ENCODE measurements at places on chromosomes 2 and 18.

- DNase-seq, result no peak
These were observed 312.5 kb upstream of the HS6ST1 start for GRCh38 chr2:128630974-128631697.

- DNase-seq, result no peak
These were observed 71.2 kb downstream of the NABP1 start for GRCh38 chr2:191749181-191749540.

- DNase-seq, result no peak
These were observed 196.9 kb upstream of the CWC22 start for GRCh38 chr2:180203972-180204371.

DNA sequence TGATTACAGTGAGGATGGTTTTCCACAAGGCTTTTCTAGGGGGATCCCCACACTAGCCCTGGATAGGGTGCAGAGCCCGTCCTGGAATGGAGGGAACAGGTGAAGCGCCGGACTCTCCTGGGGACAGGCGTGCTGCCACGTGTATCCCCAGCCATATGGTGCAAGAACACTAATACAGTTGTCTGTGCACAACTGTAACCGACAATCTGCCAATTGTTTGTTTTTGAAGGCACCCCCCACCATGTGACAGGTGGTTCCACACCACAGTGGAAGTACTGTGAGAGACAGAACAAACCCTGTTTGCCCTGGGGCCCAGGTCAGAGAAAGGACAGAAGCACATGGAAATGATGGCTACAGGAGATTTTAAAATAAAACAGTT lies 52.9 kb downstream of the MYCN start:
- no peak for DNase-seq

DNA sequence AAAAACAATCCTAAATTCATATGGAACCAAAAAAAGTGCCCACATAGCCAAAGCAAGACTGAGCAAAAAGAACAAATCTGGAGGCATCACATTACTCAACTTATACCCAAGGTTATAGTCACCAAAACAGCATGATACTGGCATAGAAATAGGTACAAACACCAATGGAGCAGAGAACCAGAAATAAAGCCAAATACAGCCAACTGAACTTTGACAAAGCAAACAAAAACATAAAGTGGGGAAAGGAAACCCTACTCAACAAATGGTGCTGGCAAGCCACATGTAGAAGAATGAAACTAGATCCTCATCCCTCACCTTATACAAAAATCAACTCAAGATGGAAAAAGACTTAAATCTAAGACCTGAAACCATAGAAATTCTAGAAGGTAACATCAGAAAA lies 40.5 kb downstream of the CRYGD start:
- no peak for DNase-seq

DNA sequence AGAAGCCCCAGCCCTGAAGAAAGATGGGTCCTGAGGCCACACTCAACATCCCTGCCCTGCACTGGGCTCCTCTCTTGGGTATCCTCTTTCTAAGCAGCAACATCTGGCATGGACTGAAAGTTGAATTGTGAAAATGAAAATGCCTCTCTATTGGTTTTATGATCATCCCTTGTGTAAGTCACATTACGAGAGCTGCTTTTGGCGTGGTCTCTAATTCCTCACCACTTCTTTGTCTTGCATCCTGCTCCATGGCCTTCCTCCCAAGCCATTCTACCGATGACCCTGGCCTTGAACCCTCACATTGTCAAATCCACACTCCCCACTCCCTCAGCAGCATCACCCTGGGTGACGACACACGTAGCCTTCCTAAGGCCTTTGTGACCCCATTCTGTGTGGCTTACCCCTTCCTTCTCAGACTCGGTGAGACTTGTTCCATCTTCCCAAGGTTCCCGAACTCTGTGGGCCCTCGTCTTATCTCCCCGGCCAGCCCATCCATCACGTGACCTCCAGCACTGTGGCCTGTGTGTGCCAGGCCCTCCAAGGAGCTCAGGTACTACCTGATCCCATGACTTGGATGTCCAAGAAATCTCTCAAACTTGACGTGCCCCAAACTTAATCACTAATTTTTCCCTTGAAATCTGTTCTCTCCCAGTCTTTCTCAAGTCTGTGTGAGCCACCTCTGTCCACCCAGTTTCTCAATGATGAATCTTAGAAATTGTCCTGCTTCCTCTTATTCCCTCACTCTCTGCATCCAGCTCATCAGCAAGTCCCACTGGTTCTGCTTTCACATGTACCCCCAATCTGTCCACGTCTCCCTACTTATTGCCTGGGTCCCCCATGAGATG lies 194.7 kb upstream of the HS6ST1 start:
- DNase-seq, result no peak

GRCh38 chr2:85971366-85971765 lies 82.6 kb upstream of the ST3GAL5 start:
- DNase-seq, result no peak

- DNase-seq, result no peak
These were observed 168.8 kb downstream of the CDCA7 start for GRCh38 chr2:173523497-173523896.

- no peak for DNase-seq
These were observed 612.6 kb upstream of the ACVR2A start for GRCh38 chr2:147232225-147232669.

- DNase-seq, result no peak
These were observed 92.7 kb downstream of the VWC2L start for GRCh38 chr2:214503568-214503967.

GRCh38 chr18:73758446-73758845 lies 389.2 kb downstream of the FBXO15 start:
- no peak for DNase-seq

- DNase-seq, result no peak
These were observed 62.1 kb downstream of the PRKCE start for GRCh38 chr2:45713591-45713990.

DNA sequence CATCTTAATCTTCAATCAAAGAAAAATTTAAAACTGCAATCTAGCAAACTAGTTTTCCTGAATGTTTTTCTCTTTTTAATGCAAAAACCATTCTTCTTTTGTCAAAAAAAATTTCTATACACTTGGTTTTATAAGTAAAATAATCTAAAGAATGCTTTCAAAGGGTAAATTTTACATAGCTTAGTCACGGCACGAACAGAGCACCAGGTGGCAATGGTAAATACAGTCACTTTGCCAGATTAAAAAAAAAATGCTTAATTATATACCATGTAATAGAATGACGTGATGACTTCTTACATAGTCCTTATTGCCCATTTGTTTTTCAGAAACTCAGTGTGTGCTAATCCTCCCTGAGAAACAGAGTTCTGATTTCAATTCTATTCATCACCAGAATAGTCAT lies 10.4 kb downstream of the FEZ2 start:
- no peak for DNase-seq

- no peak for DNase-seq
These were observed 65.2 kb downstream of the ZEB2 start for GRCh38 chr2:144454466-144455287.

- no peak for DNase-seq
These were observed 57.3 kb downstream of the EPC2 start for GRCh38 chr2:148701877-148702276.

DNA sequence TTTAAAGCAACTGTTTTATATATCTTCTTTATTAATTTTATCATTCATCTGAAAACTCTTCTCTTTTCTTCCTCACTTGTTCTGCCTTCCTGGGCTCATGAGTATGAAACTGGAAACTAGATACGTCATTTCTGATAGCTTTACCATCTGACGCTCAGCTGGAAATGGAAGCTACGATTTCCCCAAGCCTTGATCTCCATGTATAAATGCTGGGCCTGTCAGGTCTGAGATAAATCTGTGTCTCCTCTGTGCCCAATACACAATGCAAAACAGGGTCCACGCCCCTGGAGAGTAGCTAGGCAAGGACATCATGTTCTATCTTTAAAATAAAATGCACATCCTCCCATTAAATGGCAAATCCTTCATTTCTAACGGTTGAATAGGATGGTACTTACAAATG lies 238.4 kb downstream of the AFF3 start:
- no peak for DNase-seq

GRCh38 chr2:10242451-10242850 lies 60.3 kb upstream of the HPCAL1 start:
- DNase-seq, result no peak

- no peak for DNase-seq
These were observed 21.3 kb upstream of the CD28 start for GRCh38 chr2:203685081-203685621.

DNA sequence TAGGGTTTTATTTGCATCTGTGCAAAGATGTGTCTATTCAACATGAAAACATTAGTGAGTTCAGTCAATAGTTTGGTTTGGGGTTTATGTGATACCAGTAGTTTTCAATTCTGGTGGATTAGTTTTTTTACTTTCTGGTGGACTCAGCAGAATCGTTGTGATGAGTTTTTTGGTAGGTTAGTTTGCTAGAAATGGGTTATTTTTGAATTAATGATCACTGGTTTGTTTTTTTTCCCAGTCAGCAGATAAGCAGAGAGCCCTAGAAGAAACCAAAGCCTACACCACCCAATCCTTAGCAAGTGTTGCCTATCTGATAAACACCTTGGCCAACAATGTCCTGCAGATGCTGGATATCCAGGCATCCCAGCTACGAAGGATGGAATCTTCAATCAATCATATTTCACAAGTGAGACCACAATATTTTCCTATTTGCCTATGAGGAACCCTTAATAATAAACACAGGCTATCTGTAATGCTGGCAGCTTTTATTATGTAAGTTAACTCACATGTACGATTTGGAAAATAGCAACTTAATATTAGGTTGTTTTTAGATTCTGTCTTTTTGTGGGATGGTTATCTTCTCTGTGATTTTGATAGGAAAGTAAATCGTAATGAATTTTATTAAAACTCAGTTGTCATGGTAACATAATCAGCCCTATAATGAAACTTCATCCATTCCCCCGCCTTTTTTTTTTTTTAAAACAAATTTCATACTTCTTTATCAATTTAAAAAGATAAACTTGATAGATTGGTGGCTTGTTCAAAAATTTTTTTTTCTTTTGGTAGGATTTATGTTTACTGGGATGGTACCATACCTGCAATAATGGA lies 38.7 kb downstream of the ABI2 start:
- no peak for DNase-seq

DNA sequence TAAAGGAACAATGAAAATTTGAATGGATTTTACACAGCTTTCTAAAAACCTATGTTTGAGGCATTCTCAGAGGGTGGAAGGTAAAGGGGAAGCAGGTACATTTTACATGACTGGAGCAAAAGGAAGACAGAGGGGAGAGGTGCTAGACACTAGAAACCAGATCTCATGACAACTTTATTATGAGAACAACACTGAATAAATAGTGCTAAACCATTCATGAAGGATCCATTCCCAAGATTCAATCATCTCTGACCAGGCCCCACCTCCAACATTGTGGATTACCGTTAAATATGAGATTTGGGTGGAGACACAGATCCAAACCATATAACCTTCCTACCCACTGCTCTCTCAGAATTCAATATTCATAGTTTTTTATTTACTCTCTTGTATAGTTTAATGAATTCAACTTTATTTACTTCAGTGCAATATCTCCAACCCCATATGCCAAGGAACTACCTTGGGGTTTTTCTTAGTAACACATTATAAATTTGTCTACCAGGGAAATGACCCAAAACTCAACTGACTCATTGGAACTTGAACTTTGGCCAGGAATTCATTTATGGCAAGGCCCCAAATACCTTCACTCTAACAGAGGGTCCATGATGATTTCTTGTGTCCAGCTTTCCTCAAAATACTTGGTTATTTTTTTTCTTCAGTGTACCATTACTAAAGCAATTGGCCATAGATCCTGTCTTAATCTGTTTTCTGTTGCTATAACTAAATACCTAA lies 317.8 kb downstream of the GULP1 start:
- DNase-seq, result no peak

DNA sequence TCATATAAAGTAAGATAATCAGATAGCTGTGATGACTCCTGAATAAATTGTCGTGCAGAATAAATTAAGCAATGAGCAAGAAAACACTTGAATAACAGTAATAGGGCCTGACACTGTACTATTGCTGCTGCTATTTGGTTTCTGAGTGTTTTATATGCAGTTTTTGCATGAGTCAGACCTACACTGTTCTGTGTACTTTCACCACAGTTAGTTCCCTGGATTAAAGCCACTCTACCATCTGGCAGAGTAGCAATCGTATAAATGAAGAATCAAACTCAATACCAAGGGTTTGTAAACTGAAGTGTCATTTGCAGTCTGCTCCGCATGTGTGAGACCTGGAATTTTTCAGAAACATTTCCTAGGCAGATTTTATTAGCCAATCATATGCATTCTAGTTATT lies 398.6 kb upstream of the CDH7 start:
- no peak for DNase-seq

DNA sequence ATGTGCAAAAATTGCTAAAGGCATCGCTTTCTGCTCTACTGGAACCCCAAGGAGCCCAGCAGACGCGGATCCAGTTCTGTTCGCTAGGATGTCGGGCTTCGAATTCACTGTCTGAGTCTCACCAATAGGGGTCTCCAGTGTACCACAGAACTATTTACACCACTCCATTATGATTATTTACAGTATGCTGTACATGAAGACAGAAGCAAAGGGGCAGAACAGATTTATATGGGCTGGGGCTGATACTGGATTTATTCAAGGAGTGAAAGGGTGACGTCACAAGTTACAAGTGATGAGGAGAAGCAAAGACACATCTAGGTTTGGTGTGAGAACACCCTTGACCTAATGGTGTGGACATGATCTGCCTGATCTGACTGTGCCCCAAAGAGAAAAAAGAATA lies 185.3 kb upstream of the ATP5MC3 start:
- no peak for DNase-seq

DNA sequence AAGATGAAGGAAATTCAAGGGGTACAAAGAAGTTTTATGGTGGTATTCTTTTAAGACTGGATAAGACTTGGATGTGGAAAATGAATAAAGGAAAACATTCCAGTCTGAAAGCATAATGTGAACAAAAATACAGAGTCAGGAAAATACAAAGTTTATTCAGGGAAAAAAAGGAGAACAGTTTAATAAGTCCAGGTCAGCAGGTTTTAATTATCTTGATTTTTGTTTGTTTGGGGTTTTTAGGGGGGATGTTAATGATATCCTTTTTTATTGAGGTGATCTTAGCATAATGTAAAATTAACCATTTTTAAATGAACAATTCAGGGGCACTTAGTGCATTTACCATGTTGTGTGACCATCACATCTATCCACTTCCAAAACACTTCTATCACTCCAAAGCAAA lies 80.6 kb downstream of the NBAS start:
- DNase-seq, result no peak

DNA sequence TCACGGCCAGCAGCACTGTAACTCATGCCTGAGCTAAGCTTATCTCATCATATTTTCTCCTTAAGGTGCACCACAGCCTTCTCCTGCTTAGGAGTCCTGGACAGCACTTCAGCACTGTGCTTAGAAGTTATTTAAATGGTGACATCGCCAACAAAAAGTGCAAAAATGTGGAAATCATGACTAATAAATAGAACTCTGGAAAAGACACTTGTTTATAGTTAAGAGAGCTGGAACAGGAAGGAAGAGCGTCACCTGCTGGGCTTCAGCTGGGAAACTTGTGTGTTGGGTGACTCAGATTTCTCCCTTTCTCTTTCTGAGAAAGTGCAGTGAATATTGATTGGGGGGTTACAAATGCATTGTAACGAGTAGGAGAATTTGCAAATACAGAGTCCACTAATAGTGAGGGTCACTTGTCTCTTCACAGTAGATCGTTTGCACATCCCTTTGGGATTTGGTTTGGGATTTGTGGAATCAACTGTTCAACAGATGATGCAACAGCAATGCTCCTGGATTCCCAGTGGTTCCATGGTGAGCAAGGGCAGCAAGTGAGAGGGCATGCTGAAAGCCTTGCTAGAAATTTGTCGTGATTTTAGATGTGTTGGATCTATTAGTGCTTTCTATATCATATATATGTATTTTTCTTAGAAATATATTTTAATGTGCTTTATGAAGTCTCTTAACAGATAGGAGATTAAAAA lies 84.2 kb downstream of the DOK6 start:
- no peak for DNase-seq

- peak; percentile 5 for DNase-seq
These were observed 26.4 kb upstream of the MSTN start for GRCh38 chr2:190088917-190089316.
